ENCODE measurements at places on chromosomes 1 and 21.

DNA sequence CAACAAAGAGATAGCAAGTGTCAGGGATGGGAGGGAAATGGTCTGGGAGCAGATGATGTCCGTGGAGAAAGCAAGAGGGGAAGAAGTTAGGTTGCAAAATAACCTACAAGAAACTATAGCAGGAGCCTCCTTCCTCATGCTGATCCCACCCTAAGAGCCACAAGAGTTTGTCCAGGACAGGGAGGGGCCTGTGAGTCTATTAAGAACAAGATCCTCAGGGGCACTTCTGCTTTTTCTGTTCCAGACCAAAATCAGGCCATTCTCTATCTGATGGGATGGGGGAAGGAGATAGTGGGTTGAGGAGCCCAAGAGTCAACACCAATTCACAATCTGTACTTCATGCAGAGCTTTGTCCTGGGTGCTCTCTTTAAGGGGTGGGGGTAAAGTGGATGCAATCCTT lies 7.7 kb upstream of the ATP1A4 start:
- no peaks in the 10 kb centered on the region for H3K36me3 ChIP-seq
- H3K4me3 ChIP-seq, result no peak overlapping the region
- DNase-seq, result no peak
- no peaks in the 10 kb centered on the region for H3K4me1 ChIP-seq
- no peak overlapping the region for H3K27ac ChIP-seq

DNA sequence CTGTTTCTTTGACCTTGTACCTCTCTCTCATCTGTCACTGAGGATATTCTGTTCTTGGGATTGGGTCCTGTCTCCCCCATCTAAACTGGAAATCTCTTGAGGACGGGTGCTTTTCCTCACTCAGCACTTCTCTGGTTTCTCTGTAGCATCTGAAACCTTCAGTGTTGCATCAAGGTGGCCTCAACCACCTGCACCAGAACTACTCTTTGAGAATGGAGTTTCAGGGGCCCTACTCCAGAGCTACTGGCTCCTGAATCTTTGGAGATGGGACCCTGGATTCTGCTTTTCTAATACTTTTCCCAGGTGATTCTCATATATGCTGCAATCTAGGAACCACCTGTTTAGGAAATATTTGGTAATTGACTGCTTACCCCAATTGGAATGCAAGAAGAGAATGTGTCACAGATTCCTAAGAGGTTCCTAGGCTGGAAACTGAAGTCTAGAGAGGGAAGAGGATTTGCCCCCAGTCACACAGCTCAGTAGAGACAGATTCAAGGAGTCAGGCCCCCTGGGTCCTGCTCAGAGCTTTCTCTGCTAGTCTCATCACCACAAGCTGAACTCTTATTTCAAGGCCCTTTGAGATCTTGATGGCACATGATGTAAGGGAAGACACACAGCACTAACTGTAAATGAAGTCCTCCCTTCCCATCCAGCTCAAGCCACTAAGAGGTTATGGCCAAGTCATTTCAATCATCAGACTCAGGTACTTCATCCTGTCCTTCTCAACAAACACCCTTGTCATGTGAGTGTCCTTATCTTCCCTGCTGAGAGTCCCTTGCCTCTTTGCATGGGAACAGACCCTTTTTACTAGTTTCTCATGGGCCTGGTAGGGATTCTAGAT lies 48.7 kb downstream of the EIF2D start:
- no peak overlapping the region for H3K27ac ChIP-seq
- H3K4me3 ChIP-seq, result no peak overlapping the region
- no peaks in the 10 kb centered on the region for H3K27me3 ChIP-seq

DNA sequence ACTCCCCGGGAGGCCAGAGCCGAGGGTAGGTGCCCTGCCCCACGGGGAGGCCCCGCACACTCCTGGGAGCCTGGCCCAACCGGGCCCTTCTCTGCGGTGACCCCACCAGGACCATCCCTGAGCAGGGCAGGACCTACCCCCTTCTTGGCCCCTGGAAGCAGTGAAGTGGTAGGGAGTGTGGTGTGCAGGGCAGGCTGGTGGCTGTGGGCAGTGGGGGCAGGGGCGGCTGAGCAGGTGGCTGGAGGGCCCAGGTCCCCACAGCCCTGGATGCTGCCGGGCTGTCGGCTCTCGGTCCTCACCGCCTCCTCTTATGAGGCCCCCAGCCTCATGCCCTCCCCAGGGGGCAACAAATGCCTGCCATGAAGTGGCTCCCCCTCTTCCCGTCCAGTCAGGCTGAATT lies 19.5 kb downstream of the PLCH2 start:
- H3K27ac ChIP-seq, result no peak overlapping the region
- no peaks in the 10 kb centered on the region for H3K4me1 ChIP-seq
- no peak overlapping the region for H3K4me3 ChIP-seq
- no peaks in the 10 kb centered on the region for H3K36me3 ChIP-seq
- no peak for DNase-seq

GRCh38 chr1:32242341-32242851 lies 4.6 kb upstream of the FAM167B start:
- H3K27me3 ChIP-seq, result no peaks in the 10 kb centered on the region
- H3K4me3 ChIP-seq, result peak overlapping the region; percentile 12
- H3K36me3 ChIP-seq, result no peaks in the 10 kb centered on the region
- H3K4me1 ChIP-seq, result peaks cover 30% of the 10 kb centered on the region
- DNase-seq, result no peak
- H3K27ac ChIP-seq, result peak overlapping the region; percentile 1

- no peaks in the 10 kb centered on the region for H3K27me3 ChIP-seq
- no peaks in the 10 kb centered on the region for H3K36me3 ChIP-seq
- no peak for DNase-seq
Observed at GRCh38 chr21:17458279-17458678, 54.6 kb upstream of the CXADR start.

- peaks cover 12% of the 10 kb centered on the region for H3K4me1 ChIP-seq
- no peak for DNase-seq
- no peaks in the 10 kb centered on the region for H3K27me3 ChIP-seq
- H3K27ac ChIP-seq, result peak overlapping the region; percentile 44
- peaks cover 25% of the 10 kb centered on the region for H3K36me3 ChIP-seq
- H3K4me3 ChIP-seq, result no peak overlapping the region
Observed at GRCh38 chr1:51445351-51446090, 73.5 kb downstream of the EPS15 start.

- no peak overlapping the region for H3K27ac ChIP-seq
- no peak overlapping the region for H3K4me3 ChIP-seq
- no peak for DNase-seq
- H3K27me3 ChIP-seq, result no peaks in the 10 kb centered on the region
- no peaks in the 10 kb centered on the region for H3K4me1 ChIP-seq
- H3K36me3 ChIP-seq, result no peaks in the 10 kb centered on the region
Observed at GRCh38 chr21:15437883-15438282, 291.9 kb upstream of the USP25 start.

- H3K27me3 ChIP-seq, result no peaks in the 10 kb centered on the region
- H3K36me3 ChIP-seq, result no peaks in the 10 kb centered on the region
Observed at GRCh38 chr21:15037900-15038293, 26.9 kb downstream of the NRIP1 start.

- H3K27me3 ChIP-seq, result no peaks in the 10 kb centered on the region
- H3K36me3 ChIP-seq, result peaks cover 11% of the 10 kb centered on the region
- DNase-seq, result no peak
Observed at GRCh38 chr1:153602749-153603148, 10.2 kb downstream of the S100A16 start.

DNA sequence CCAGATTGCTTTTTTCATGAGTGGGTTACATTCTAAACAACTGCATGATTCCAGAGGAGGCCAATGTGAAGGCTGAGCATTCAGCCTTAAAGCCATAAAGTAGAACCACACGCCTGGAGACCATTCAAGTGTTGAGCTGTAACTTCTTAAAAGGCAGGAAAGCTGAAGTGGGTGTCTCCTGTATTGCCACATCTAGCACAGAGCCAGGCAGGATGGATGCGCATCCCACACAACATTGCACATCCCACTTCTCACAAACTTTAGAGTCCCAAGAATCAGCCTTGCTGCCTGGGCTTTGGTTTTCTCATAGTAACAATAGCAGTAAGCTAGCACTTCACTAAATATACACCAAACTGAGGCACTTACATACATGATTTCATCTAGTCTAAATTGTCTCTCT lies 151.7 kb downstream of the DAB1 start:
- no peak overlapping the region for H3K27ac ChIP-seq
- H3K36me3 ChIP-seq, result no peaks in the 10 kb centered on the region
- no peak overlapping the region for H3K4me3 ChIP-seq
- no peaks in the 10 kb centered on the region for H3K4me1 ChIP-seq

- H3K27me3 ChIP-seq, result no peaks in the 10 kb centered on the region
- H3K27ac ChIP-seq, result no peak overlapping the region
- no peak for DNase-seq
Observed at GRCh38 chr1:222187566-222188332, 360.2 kb downstream of the HHIPL2 start.

DNA sequence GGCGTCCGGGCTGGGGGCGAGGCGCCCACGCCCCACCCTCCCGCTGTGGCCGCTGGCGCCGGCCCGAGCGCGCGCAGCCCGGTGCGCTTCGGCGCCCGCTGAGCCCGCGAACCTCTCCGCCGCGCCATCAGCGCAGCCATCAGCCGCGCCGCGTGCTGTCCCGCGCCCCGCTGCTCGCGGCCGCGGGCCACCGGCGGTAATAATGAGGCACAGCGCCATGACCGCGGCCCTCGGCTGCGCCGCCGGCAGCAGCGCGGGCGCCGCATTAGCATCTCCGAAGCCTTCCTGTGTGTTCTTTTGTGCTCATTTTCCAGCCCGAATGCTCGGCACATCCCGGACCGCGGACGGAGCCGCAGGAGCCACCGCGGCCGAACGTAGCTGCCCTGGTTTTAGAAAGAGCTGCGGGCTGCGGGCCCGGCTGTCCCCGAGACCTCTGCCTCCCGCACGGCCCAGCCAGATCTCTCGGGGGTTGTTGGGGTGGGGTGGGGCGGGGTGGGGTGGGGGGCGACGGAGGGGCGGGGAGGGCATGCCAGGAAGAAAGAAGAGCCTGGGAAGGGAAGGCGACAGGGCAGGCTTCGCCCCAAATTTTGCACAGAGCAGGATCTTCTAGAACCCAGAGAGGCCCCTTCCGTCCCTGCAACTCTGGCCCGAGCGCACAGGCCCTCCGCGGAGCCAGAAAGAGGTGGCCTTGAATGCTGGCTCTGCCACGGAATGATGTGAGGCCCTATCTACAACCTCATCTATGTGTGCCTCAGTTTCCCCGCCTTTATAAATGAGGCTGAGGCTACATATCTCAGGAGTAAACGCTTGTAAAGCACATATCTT lies 55.3 kb downstream of the RRAGC start:
- H3K36me3 ChIP-seq, result no peaks in the 10 kb centered on the region
- H3K4me3 ChIP-seq, result peak overlapping the region; percentile 25
- no peak for DNase-seq
- H3K27ac ChIP-seq, result no peak overlapping the region

GRCh38 chr1:225480825-225481434 lies 53.1 kb upstream of the LBR start:
- no peak overlapping the region for H3K27ac ChIP-seq
- no peaks in the 10 kb centered on the region for H3K4me1 ChIP-seq
- no peaks in the 10 kb centered on the region for H3K27me3 ChIP-seq
- DNase-seq, result peak; percentile 71

- H3K27ac ChIP-seq, result no peak overlapping the region
- H3K4me1 ChIP-seq, result no peaks in the 10 kb centered on the region
- H3K4me3 ChIP-seq, result no peak overlapping the region
- H3K27me3 ChIP-seq, result no peaks in the 10 kb centered on the region
Observed at GRCh38 chr21:31299291-31300147, 44.5 kb downstream of the TIAM1 start.

DNA sequence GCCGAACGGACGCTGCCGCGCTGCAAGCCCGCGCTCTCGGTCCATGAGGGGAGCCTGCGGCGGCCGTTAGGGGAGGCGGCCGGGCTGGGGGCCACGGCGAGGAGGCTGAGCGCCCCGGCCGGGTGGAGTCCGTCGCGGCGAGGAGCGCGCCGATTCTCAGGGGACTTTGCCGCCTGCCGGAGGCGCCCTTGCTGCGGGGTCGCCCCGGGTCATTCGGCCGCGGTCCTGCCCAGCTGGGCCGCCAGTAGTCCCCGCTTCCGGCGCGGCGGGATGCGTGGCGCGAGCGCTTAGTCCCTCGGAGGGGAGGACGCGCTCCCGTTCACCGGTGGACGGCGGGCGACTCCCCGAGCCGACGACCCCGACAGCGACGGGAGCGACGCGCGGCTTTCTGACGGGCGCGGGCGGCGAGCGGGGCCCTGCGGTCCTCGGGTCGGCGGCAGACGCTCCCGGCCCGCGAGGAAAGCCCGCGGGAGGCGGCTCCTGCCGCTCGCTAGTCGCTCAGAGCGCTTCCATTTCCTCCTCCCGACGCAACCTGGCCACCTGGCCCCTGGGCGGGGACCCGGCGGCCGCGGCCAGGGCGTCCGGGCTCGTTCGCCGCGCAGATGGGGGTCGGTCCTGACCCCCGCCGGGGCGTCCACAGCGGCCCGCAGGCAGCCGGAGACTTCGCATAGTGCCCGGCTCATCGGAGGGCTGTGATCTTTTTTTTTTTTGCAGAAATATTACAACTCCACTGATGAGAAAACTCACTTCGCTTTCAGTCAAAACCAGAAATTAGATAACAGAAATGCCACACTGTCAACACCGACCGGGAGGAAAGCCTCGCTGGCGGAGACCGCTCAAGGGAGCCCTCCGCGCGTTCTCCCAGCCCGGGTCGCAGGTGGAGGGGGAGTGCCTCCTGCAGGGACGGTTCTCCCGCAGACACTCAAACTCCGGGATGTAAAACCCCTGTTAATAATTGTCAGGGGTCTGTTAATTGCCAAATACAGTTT lies 641 bp upstream of the ZBTB21 start:
- peak overlapping the region; percentile 82 for H3K4me3 ChIP-seq
- peak; percentile 88 for DNase-seq
- H3K4me1 ChIP-seq, result peaks cover 13% of the 10 kb centered on the region

- peak; percentile 57 for DNase-seq
- H3K27me3 ChIP-seq, result peaks cover 14% of the 10 kb centered on the region
- no peaks in the 10 kb centered on the region for H3K36me3 ChIP-seq
- H3K4me1 ChIP-seq, result no peaks in the 10 kb centered on the region
Observed at GRCh38 chr1:19045898-19046880, 89.7 kb upstream of the IFFO2 start.

Data from upper lobe of right lung (tissue), 1 donor.